ENCODE measurements at places on chromosomes 5 and 9. TPM values are rescaled to one million over a fixed set of nuclear protein-coding genes. Genes with fewer than 3 reads are reported as not detected.

DNA sequence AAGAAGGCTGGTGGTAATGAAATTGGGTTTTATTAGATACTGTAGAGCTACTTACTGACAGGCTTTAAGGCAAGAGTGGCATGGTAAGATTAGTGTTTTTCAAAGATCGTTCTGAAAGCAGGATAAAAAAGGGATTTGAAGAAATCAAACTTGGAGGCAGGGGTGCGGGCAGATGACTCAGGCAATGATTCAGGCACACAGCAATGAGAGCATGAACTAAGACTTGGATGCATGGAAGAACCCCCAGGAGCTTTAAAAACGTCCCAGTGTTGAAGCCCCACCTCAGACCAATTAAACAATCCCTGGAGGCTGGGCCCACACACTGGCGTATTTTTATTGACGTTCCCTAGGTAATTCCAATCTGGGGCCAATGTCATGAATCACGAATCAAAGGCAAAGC lies 102.5 kb downstream of the SREK1 start:
- DNase-seq: no peak

DNA sequence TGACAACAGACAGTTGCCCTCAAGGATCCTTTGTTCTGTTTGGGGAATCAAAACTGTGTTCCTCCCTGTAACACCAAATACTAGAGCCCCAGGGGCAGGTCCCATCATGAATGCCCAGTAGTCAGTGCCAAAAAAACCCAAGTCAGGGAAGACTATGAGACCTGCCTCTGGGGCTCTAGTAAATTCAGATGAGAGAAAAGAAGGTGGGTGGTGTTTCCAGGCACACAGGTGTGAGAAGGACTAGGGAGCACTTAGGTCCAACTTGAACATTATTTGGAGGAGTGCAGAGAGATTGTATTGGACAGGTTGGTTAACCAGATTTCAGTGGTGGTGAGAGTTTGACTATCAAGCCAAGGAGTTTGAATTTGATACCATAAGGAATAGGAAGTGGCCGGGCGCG lies 52.0 kb downstream of the SLC22A5 start:
- no peak for DNase-seq

DNA sequence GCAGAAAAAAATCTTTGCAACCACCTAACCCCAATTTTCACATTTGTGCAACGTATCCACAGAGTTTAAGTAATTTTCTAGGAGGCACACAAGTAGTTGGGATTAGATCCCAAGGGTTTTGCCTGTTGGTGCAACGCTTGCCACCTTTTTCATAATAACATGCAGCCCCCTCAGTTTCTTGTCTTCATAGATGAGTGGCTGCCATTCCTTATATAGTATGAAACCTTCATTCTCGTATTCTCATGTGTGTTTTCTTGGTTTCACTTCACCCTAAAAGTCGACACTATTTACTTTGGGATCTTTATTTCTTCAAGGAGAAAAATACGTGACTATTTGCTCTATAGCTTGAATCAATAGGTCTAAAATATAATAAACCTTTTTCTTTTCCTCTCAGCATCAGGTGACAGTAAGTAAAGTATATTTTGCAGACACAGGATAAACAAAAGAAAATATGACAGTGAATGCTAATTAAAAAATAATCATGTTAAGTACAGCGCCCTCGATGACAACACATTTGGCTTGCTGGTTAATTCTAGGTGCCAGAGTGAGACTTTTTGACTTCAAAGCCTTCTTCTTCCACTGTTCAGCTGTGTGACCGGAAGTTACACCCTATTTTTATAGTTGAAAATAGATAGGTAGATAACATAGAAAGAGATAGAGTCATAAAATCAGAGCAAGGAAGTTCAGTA lies 342.8 kb upstream of the CCNG1 start:
- no peak for DNase-seq

DNA sequence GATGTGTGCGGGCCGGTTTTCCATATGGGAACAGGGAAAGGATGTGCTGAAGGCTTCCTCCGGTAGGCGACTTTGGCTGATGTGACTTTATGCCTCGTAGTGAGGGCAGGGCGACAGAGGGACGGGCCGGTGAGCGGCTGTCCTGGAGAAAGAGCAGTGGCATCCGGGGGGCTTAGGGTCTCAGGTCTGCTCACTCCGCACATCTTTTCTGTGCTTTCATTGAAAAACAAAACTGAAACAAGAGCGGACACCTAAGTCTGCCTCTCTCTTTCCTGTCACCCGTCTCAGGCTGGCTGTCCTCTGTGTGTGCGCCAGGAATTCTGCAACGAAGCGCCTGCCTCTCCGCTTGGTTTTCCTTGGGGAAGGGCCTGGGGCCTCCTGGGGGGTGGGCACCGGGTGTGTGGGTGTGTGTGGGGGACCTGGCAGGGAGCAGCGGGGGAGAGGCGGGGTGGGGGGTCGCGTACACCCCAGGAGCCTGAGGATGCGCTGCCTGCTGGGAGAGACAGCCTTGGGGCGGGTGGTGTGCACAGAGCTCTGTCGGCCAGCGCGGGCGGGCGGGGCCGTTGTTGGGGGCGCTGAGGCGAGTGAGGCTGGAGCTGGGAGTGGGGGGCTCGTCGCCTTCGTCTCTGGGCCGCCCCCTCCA lies 580 bp upstream of the PRRX2 start:
- DNase-seq: peak; percentile 49

- no peak for DNase-seq
Measured at GRCh38 chr5:125200866-125201373, 454.5 kb upstream of the ZNF608 start.

DNA sequence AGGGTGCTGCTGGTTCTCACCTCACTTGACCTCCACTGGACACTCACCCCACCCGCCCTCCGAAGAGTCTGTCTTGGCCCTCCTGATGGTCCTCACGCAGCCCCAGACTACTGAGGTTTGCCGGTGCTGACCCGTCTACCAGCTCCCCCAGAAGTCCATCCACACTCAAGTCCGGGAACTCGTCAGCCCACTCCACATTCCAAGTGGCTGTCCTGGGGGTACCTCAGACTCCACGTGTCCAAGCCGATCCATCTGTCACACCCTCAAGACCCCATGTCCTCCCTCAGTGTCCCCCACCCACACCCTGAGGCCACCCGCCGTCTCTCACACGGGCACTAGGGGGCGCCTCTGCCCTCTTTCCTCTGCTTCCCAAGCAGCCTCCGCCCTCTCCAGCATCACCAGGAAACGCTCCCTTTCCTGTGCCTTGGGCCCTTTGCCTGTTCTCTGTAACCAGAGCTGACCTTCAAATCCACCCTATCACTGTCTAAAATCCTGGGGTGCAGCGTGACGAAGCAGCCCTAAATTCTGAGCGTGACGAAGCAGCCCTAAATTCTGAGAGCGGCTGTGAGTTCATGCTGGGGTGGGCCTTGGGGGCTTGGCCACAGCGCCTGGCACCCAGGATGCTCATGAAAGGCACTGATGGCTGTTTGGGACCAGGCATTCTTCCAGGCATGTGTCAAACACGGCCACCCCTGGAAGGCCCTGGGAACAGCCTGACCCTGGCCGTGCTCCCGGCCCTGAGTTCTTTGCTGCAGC lies 95.7 kb downstream of the KCNT1 start:
- peak; percentile 66 for DNase-seq

DNA sequence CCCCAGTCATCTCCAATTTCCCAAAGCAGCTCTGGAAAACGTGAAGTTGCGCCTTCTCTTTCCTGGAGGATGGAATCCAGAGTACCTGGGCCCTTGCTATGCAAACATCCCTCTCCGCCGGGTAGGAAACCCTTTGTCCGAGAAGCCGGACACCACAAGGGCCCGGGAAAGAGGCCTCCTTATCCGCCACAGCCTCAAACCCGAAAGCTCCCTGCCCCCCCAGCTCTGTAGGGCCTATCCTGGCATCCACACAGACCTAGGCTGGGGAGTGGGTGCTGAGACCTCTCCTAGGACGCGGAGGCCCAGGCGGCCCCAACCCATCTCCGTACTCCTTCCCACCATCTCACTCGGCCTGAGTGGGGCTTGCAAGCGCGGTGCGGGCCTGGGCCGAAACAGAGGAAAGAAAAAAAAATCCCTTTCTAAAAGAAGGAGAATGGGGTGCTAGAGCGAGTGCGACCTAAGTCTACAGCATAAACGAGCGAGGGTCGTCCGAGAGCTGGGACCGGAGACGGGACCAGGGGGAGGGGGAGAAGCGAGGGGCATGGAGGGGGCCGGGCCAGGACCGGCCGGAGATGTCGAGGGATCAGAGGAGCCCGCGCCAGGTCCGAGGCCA lies 624 bp downstream of the FBXW11 start:
- DNase-seq: peak; percentile 38

GRCh38 chr5:69010476-69010875 lies 83.3 kb upstream of the SLC30A5 start:
- no peak for DNase-seq

DNA sequence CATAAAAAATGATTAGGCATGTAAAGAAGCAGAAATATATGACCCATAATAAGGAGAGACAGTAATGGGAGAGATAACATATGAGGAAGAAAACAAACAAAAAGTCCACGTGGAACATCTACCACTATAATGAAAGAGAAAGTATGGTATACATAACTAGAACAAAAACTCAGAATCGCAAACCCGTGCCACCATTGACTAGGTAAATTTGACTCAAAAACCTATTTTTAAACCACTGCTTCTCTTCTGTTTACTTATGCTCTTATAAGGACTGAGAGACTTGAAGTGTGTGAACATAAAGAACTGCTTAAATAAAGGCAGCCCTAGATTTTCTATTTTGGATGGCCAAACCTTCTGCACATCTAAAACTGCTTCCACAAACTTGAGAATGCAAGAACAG lies 330.7 kb downstream of the CAAP1 start:
- no peak for DNase-seq

GRCh38 chr9:136283291-136284235 lies 20.3 kb downstream of the CCDC187 start:
- peak; percentile 92 for DNase-seq

DNA sequence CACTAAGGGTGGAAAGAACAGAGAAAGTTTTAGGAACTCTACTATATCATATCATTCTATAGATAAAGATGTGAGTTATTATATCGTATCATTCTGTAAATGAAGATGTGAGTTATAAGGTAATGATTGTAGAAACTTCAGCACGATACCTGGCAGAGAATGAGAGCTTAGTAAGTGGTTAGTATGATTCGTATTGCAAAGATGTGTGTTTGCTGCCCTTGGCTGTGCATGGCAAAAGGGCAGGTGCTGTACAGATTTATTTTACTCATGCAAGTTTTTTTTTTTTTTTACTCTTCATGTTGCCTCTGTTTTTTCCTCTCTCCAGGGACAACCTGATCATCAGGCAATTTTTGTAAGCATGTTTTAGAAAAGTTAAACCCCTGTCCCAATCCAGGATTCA lies 83.3 kb downstream of the EGFLAM start:
- no peak for DNase-seq

- no peak for DNase-seq
Measured at GRCh38 chr5:127092690-127093089, 19.4 kb upstream of the C5orf63 start.

GZMA gene
- polyA plus RNA-seq: 1.8 TPM

GADD45G gene
- polyA plus RNA-seq: 88.8 TPM

YIPF5 gene
- 9.6 TPM for polyA plus RNA-seq
